ENCODE measurements at places on chromosomes 11 and 22.

GRCh38 chr22:38325587-38325986, 8.4 kb upstream of the CSNK1E start:
- no peak overlapping the region for H3K4me3 ChIP-seq
- no peak overlapping the region for H3K27ac ChIP-seq
- H3K27me3 ChIP-seq = no peaks in the 10 kb centered on the region
- DNase-seq = no peak
- no peaks in the 10 kb centered on the region for H3K4me1 ChIP-seq

DNA sequence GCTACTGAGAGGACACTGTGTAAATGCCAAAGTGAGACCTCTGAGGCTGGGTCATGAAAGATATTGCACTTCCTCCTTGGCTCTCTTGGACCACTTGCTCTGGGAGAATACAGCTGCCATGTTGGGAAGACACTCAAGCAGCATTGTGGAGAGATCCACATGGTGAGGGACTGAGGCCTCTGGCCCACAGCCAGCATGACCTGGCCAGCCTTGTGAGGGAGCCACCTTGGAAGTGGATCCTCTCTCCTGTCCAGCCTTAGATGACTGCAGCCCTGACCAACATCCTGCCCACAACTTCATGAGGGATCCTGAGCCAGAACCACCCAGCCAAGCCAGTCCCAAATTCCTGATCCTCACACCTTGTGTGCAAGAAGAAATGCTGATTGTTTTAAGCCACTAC, 30.4 kb downstream of the MB start:
- H3K4me1 ChIP-seq = no peaks in the 10 kb centered on the region
- no peaks in the 10 kb centered on the region for H3K36me3 ChIP-seq
- H3K4me3 ChIP-seq = no peak overlapping the region

DNA sequence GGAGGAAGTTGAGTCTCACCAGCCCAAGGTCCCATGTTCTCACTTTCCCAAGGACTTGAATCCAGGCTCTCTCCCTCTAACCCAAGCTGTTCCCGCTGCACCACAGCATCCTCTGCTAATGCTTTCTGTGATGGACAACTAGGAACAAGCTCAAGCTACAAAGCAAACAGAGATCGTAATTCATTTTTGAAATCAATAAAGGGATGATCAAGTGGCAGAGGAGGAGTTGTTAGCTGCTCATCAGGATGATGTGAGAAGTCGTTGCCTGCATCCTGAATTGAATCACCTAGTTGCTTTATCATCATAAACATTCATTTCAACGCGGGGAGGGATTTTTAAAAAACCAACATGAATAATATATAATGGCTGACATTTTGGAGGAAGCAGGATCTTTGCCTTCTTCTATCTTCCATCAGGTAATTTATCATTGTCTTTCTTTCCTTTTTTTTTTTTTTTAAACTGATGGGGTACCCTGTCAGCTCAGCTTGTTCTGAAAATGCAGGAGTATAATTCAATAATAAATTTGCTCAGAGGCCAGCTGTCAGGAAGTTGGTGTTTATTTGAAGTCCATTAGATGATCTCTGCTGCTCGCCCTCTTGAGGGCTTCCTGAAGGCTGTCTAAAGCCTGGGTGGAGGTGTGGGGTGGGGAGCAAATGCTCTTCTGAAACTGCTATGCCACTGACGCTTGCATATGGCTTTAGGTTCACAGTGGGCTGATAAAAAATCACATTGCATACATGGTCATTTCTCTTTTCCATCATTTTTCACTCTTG, 174.4 kb upstream of the NARS2 start:
- H3K36me3 ChIP-seq = no peaks in the 10 kb centered on the region
- H3K27me3 ChIP-seq = no peaks in the 10 kb centered on the region

GRCh38 chr11:70292166-70292565, 21.7 kb downstream of the PPFIA1 start:
- no peaks in the 10 kb centered on the region for H3K4me1 ChIP-seq
- DNase-seq = no peak
- H3K4me3 ChIP-seq = no peak overlapping the region
- no peak overlapping the region for H3K27ac ChIP-seq
- H3K36me3 ChIP-seq = peaks cover 2% of the 10 kb centered on the region
- no peaks in the 10 kb centered on the region for H3K27me3 ChIP-seq

Measured in kidney (tissue), 22 donors.